ENCODE measurements at places on chromosomes 1 and 21.

GRCh38 chr1:26356106-26356505 lies 2.2 kb upstream of the CRYBG2 start:
- DNase-seq: no peak

DNA sequence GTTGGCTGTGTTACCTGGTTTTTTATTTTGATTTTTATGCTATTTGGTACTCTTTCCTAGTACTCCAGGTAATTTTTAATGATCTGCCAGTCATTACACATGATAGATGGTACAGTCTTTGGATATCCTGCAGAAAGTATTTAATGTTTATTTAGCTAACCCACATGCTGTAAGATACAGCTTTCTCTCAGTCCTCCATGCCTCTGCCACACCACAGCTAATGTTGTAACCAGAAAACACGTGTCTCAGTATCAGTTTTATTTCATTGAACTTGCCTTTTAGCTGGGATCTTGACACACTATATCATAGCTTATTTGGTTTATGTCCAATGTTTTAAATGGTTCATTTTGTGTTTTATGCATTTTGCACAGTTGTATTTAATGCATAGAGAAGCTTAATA lies 1648.4 kb downstream of the KCNT2 start:
- DNase-seq: no peak

- DNase-seq: no peak
Measured at GRCh38 chr1:31984419-31985347, 29.0 kb upstream of the KHDRBS1 start.

DNA sequence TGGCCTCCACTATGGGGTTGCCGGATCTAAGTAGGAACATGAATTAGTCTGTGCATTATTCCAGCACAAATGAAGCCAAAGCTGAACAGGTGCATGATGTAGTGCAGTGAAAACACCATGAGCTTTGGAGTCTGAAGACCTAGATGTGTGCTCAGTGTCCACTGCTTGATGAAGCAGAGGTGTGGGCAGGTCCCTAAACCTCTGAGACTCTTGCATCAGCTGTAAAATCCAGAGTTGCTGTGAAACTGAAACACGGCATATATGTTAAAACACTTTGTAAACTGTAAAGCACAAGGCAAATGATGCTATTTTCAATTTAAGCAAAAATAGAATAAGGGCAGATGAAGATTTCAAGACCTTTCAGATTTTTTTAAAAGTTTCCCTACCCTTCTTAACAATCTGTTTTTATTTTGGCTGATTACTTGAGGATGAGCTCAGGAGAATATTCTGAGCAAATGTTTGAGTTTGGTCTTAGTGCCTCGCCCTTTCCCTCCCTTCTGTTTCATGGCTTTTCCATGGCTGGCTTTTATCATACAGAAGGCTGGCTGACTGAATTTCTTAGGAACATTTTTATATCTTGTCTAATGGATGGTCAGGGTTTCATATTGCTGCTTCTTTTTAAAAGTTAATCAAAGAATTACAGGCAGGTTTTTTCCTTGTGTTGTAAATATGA lies 221.8 kb downstream of the NTNG1 start:
- no peak for DNase-seq

GRCh38 chr1:160830321-160831153 lies 32.1 kb downstream of the CD244 start:
- no peak for DNase-seq

- DNase-seq: no peak
Measured at GRCh38 chr1:5198328-5198727, 543.9 kb downstream of the AJAP1 start.

- DNase-seq: no peak
Measured at GRCh38 chr1:7831458-7831857, 21.4 kb downstream of the UTS2 start.

DNA sequence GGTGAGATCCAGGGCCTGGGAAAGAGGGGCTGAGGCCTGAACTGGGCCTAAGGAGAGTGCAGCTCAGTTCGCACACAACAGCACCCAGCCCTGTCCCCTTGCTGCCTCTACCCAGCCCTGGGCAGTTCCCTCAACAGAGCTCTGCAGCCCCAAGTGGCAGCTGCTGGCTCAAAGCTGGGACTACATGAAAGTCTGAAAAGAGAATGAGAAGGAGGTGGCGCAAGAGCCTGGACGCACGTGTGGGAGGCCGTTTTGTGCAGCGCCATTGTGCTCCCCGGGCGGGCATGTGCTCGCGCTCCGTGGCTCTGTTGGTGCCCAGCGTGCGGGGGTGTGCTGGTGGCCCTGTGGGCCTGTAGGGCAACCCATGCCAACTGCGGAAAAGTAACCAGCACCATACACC lies 10.3 kb downstream of the GPR37L1 start:
- DNase-seq: no peak

DNA sequence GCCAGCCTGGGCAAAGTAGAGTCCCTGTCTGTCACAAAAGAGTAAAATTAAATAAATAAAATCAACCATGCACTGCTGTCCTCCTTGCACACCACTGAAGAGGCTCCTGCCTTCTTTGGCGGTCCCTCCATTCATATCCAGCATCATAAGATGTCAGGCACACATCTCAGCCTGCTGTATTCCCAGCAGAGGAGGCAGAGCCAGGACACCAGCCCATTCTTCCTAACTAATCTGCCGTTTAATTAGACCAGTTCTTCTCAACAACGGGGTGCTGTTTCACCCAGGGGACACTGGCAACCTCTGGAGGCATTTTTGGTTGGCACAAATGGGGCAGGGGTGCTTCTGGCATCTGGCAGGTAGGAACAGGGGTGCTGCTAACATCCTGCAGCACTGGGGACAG lies 119.7 kb downstream of the ETS2 start:
- no peak for DNase-seq

- DNase-seq: no peak
Measured at GRCh38 chr1:36971852-36972618, 62.3 kb downstream of the GRIK3 start.

GRCh38 chr1:200857804-200858203 lies 15.0 kb upstream of the GPR25 start:
- no peak for DNase-seq

DNA sequence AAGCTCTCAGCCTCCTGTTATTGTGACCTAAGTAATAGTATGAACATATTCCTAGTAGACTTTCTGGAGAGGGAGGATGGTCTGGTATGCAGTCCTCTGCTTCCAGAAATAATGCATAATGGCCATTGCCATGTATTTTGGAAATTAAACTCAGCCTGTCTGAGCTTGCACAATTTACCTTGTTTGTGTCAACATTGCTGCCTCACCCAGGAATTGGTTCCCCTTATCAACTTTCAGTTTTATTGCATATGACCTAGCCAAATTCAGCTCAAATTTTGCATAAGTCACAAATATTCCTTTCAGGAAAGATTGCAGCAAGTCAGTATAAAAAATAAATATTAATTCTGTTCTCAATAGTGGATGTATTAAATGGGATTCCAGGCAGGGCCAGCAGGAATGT lies 101.9 kb upstream of the SLC5A9 start:
- no peak for DNase-seq

GRCh38 chr1:209265301-209265700 lies 318.2 kb upstream of the CAMK1G start:
- DNase-seq: no peak

- no peak for DNase-seq
Measured at GRCh38 chr1:180026556-180026955, 71.9 kb downstream of the CEP350 start.

DNA sequence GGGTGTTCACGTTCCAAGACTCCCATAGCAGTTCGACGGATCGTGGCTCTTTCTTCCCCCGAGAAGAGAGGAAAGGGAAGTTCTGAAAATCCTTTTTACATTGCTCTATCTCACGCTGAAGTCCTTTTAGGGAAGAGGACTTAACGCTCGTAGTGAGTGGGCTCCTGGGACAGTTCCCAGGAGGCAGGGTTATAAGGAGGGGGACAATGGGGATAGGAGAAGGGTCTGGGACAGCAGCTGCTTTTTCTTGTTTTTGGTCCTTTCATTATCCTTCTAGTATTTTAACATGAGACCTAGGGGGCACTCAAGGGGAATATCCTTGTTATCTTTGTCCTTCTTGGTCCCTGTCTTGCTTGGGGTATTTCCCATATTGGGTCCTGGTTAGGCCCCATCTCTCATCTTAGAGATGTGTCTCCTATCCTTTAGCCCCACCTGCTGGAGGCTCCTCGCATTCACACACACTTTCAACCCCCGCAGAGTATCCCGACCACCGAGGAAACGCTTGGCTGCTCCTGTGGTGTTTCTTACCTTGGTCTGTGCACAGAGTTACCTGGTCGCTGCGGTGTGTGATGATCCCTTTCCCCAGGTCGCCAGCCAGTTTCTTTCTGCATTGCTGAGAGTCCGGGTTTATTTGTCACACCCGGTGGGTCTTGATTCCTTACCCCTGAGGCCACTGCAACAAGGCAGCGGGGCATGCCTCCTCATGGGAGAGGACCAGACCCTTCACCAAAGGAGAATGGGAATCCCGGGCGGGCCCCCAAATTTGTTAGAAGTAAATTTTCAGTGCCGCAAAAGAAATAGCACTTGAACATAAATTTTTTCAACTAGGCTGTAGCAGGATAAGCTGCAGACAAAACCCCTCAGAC lies 29.7 kb downstream of the SCCPDH start:
- no peak for DNase-seq

DNA sequence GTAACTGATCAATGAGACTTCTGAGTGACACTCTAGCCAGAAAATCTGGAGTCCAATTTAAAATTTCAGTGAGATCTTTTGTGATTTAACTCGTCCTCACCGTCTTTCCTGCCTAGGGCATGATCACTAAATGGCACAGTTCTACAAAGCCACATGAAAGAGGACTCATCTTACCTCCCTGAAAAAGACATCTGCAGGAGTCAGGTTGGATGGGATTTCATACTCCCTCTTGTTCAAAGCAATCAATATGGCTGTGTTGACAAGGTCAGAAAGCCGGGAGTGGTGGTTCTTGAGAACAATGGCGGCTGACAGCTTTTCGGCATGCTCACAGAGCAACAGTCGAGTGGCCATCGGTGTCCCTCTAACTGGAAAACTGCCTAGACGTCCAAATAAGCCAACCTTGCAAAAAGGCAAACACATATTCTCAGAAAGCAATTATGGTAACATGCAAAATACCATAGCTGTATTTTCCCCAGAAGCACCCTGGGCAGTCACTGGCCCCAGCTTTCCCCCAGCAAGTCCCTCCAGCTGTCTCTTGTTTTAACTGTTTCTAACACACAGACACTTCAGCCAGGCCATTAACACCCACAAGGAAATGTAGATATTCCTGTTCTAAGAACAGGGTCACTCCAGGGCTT lies 36.6 kb upstream of the ACTA1 start:
- DNase-seq: no peak

DNA sequence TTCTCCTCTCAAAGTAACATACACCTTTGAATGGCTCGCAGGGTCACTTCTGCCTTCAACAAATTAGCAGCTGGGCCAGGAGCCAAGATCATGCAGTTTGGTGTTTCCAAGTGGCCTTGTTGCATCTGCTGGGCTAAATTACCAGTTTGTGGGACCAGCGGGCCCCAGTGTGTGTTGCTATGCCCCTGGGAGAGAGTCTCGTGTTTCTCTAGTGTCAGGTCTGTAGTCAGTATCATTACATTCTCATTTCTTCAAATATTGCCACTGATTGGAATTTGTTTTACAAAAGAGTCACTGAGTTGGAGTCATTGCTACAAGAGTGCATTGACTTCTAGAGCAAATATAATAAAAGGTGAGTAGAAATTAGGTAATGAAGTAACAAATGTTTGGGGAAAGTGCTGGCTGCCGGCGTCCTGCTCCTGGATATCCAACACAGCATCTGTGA lies 35.5 kb downstream of the RHOU start:
- DNase-seq: no peak

DNA sequence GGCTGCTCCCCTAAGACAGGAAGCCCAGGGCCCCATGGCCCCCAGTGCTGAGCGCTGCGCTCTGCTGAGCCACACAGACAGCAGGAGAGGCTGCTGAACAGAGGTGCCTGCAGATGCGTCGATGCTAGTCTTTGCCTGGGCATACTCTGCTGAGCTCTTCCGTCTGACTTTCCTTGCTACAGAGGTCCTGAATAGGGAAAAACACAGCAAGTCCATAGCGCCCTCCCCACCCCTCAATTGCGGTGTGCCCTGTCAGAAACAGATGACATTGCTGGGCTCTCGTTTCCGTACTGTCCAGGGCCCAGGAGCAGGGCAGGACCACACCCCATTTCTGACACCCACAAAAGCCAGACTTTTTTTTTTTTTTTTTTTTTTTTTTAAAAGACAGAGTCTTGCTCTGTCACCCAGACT lies 252.5 kb downstream of the SDCCAG8 start:
- no peak for DNase-seq

GRCh38 chr21:32035617-32036016 lies 162.8 kb downstream of the HUNK start:
- DNase-seq: no peak

- no peak for DNase-seq
Measured at GRCh38 chr21:43720539-43721166, 1.7 kb downstream of the PDXK start.

DNA sequence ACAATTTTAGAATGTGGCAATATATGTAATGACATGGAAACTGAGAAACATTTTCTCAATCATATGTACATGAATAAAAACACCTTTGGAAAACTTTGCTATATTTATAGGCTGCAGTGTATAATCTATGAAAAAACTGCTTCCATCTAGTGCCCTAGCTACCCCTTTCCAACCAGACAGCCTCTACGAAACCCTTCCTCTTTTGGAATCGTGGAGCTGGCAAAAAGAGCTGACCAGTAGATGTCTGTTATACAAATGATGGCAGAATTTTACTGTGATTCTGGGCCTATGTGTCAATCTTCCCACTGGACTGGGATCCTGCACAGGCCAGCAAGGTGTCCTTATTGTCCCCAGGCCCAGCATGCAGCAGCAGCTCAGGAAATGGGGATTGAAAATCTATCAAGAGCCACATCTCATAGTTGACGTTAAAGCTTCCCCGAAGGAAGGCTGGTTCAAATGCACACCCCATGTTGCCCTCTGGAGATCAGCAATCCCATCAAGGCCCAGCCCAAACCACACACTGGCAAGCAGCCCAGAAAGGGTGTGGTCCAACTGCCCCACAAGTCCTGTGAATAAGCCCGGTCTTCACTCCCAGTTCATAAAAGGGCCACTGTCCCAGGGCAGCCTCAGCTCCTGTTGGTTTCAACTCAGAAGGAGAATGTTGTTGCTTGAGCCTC lies 8.8 kb upstream of the FAM20B start:
- peak; percentile 19 for DNase-seq
